ENCODE measurements at places on chromosomes 6 and 20. TPM values are rescaled to one million over a fixed set of nuclear protein-coding genes. Genes with fewer than 3 reads are reported as not detected.

DNA sequence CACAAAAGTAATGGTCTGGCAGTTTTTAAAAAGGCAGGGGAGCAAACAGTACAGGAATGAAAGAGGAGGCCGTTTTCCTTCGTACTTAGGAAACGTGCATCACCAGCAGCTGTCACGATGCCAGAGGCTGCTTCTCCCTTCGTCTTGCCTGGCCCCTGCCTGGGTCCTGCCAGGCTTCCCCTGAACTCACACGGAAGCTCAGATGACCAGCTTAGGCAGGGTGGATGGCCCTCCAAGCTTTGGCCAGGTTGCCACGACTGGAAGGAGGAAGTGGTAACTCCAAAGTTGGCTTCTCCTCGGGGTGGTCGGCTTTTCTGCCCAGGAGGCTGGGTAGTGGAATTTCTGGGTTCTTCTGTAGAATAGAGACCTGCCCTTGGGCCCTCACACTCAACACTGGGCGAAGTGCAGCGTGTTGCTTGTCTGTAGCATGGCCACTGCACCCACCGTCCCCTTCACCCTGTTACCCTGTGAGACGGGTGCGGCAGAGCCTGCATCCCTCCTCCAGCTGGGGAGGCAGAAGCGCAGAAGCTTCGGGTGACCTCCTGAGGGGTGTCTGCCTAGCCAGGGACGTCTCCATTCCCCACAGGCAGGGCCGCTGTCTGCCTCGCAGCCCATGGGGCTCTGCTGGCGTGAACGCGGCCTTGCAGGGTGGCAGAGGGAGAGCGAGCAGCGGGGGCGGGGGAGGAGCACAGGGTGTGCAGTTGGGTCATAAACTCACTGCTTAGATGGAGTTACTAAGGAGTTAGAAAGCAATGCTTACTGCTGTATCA lies 18.4 kb upstream of the RBM38 start:
- DNase-seq: no peak

DNA sequence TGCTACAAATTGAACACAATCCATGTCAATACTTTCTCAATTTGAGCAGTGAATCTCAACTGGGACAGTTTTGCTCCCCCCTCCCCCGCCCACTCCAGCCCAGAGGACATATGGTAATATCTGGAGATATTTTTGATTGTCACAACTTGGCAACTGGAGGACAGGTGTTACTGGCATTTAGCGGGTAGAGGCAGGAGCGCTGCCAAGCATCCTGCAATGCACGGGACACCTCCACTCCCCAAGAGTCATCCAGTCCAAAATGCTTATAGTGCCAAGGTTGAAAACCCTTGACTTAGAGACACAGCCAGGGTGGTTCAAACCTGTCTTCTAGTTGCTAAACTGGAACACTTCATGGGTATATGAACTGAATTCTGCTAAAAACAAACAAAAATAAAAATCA lies 26.9 kb upstream of the LRRC1 start:
- DNase-seq: no peak

GRCh38 chr20:24783631-24784492 lies 165.2 kb upstream of the CST7 start:
- peak; percentile 18 for DNase-seq

DNA sequence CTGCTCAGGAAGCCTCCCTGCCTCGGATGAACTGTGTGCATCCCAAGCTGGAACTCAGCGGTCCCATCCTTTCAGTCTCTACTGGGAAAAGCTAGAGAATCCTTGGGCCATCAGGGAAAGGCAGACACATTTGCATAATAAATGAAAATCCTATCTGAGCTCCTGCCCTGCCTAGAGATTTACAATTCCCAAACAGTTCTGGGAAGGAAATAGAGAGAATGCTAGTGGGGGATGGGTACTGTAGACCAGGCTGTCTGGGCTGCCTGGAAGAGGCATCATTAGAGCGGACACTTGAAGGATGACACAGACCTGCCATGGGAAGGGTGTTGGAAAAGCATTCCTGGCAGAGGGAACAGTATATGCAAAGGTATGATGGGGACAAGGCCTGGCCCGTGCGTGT lies 44.3 kb downstream of the TFAP2C start:
- no peak for DNase-seq

GRCh38 chr20:47318586-47319516 lies 37.6 kb downstream of the ZMYND8 start:
- DNase-seq: no peak

DNA sequence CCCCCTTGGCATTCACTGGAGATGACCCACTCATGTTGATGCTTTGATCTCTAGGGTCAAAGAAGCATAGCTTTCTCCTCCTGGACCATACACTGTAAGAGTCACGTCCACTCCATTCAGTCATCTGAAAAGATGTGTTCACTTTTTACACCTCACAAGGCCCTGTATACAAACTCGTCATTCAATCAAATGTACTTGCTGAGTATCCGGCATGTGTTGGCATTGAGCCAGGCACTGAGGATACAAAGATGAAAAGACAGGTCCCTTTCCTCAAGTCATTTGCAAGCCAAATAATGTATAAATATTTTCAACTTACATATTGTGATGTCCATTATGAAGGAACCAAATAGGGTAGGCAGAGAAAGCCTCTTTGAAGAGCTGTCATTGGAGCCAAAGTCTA lies 32.6 kb upstream of the CSNK2A1 start:
- no peak for DNase-seq

DNA sequence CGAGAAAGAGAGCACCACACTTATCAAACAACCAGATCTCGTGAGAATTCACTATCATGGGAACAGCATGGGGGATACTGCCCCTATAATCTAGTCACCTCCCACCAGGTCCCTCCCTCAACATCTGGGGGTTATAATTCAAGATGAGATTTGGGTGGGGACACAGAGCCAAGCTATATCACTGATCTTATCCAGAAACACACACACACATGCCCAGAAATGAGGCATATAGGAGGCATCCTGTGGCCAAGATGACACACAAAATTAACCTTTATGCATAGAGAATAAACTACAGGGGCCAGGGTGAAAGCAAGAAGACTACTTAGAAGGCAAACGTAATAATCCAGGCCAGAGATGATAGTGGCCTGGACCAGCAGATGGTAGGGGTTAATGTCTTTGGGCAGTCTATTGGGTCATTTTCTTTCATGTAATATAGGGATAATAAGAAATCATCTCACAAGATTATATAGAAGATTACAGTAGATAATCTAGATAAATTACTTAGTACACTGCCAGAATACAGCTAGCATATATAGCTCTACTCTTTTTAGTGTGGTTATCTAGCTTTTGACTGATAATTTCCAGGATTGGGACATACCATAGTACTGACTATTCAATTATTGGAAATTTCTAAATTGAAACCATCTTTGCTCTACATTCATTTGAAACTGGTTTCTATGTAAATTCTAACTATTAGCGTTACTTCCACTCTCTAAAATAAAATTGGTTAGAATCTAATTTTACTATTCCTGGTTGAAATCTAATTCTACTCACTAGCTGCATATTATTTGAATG lies 20.0 kb downstream of the RNF144B start:
- no peak for DNase-seq

DNA sequence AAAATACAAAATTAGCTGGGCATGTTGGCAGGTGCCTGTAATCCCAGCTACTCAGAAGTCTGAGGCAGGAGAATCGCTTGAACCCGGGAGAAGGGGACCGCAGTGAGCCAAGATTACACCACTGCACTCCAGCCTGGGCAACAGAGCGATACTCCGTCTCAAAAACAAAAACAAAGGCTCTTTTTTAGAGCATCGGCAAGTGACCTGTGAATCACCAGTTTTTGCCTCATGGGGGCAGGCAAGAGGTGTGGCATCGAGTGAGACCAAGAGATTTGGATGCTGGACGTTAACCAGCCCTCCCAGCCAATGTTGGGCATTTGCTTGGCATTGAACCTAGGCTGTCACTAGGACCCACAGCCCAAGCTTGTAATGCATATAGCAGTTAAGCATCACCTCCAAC lies 14.6 kb upstream of the CDK5RAP1 start:
- DNase-seq: no peak

DNA sequence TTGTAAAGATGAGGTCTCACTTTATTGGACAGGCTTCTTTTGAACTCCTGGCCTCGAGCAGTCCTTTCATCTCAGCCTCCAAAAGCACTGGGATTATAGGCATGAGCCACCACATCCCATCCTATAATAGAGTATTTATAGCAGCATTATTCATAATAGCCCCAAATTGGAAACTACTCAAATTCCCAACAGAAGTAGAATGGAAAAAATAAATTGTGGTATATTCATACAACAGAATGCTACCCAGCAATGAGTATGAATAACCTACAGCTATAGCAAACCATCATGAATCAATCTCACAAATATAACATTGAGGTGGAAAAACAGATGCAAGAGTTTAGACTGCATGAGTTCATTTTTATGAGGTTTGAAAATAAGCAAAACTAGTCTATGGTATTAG lies 84.8 kb upstream of the BTBD3 start:
- DNase-seq: no peak

Gene PACRG
- 0.66 TPM for total RNA-seq

Gene TAPBP
- 206 TPM for total RNA-seq

Gene SCRT2
- total RNA-seq: not detected

Gene SAYSD1
- total RNA-seq: 21.3 TPM

Gene POU5F1
- total RNA-seq: not detected

Gene PTPRK
- total RNA-seq: 8.4 TPM
